ENCODE measurements at places on chromosomes 7 and 10. TPM values are rescaled to one million over a fixed set of nuclear protein-coding genes. Genes with fewer than 3 reads are reported as not detected.

Gene GPNMB
- 3.2 TPM for total RNA-seq

Gene LRRN3
- total RNA-seq, result not detected

Gene OLAH
- total RNA-seq, result not detected

Gene AKR1B15
- total RNA-seq, result 26.7 TPM

Gene NME8
- total RNA-seq, result not detected
